ENCODE measurements at places on chromosomes 11 and 22.

GRCh38 chr22:22933807-22934542 lies 46.4 kb downstream of the IGLL5 start:
- no peak for DNase-seq

DNA sequence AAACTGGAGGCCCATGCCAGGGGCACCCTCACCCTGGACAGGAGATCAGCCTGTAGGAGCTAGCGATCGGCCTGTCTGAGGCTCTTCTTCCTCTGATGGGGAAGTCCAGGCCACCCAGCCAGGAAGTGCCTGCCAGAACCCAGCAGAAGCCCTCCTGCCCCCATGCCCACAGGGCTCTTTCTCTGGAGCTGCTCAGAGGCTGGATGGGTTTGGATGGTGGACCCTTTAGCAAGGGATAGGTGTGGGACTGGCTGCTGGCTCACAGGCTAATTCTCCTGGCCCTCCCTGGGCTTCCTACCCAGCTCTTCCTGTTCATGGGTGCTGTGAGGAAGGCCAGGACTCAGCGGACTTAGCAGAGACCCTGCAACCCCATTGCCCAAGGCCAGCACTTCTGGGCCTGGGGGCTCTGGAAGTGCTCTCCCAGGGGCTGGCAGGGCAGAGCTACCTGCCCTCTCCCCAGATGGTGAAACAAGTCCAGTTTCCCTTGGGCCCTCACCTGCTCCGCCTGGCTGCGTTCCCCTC lies 7.6 kb downstream of the FXYD2 start:
- DNase-seq, result no peak

GRCh38 chr11:22207162-22207561 lies 14.3 kb downstream of the ANO5 start:
- no peak for DNase-seq

- no peak for DNase-seq
Observed at GRCh38 chr22:45975164-45976161, 1.5 kb downstream of the WNT7B start.

GRCh38 chr11:63933459-63933858 lies 5.3 kb upstream of the NAA40 start:
- DNase-seq, result no peak

GRCh38 chr11:28679795-28680468 lies 571.7 kb downstream of the METTL15 start:
- no peak for DNase-seq

GRCh38 chr11:119339589-119340334 lies 921 bp downstream of the C1QTNF5 start:
- no peak for DNase-seq

DNA sequence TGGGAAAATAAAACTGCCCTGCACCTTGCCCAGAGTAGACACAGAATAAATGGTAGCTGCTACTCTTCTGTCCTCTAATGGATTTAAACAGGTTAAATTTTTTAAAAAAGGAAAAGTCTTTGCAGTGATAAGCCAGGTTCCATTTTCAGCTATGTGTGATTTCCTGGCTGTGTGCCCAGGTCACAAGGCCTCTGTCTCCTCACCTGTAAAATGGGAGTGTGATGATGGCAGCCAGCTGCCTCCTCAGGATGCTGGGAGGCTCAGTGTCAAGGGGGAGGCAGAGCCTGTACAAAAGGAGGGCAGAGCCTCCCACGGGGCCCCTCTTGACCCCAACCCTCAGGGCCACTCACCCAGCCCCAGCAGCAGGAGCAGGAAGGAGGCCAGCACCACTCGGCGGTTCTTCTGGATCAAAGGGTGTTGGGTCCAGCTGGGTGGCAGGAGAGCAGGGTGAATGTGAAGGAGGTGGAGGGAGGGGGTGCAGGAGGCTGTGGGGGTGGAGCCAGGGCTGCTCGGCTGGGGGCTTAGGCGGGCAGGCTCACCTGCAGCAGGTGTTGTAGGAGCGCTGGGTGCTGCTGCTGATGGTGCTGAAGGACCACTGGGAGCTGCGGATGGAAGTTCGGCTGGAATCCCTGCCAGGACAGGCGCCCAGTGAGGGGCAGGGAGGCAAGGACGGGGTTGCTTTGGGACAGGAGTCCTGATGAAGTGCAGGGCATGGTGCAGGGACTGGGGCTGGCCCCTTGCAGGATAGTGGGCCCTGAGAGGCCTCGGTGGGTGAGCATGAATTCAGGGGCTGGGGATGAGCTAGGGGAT lies 1.9 kb downstream of the TMEM134 start:
- DNase-seq, result no peak

Data from activated CD4-positive, alpha-beta T cell treated with anti-CD3 and anti-CD28 coated beads, Interleukin-2, amount 50 U/mL, for 16 hours (primary cell).